ENCODE measurements at places on chromosomes 6 and 20. TPM values are rescaled to one million over a fixed set of nuclear protein-coding genes. Genes with fewer than 3 reads are reported as not detected.

Gene CTAGE9
- total RNA-seq = not detected

Gene DCDC2
- 2.7 TPM for total RNA-seq

Gene ZC2HC1B
- not detected for total RNA-seq

Gene CALHM4
- not detected for total RNA-seq

Gene ZBTB12
- 3.9 TPM for total RNA-seq
